HFF-Myc (cell line): ENCODE measurements at places on chromosomes 12 and 14.

- DNase-seq: no peak
Measured at GRCh38 chr14:100862277-100862676, 36.4 kb downstream of the MEG3 start.

DNA sequence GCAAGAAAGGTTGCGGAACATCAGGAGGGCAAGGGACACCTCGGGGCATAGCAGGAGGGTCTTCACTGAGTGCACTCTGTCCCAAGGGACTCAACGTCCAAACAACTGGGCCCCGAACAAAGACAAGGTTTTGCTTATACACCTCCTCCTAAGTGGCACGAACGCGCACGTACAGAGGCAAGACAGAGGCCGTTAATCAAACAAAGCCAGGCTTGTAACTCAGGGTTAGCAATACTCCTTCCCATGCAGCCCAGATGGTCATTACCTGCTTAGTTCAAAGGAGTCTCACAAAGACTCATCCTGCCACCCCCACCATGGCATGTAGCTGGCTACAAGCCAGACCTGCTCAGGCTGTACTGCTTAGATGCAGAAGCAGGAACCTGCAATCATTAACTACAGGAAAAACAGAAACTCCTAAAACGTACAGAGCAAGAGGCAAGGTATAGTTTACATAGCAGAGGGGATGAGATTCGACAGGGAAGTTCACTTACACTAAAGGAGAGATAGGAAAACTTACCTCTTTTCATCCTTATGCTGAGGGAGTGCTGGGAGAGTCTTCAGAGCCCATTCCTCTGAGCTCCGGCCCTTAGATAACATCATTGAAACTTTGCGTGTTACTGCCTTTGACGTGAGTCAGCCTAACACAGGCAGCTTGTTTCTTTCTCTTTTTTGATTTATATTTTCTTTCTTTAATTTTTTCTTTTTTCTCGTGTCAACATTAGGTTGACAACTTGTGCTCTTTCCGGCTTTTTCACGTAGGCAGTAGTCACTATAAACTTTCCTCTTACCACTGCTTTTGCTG is 1319.1 kb downstream of the TMEM121 start:
- DNase-seq: no peak

DNA sequence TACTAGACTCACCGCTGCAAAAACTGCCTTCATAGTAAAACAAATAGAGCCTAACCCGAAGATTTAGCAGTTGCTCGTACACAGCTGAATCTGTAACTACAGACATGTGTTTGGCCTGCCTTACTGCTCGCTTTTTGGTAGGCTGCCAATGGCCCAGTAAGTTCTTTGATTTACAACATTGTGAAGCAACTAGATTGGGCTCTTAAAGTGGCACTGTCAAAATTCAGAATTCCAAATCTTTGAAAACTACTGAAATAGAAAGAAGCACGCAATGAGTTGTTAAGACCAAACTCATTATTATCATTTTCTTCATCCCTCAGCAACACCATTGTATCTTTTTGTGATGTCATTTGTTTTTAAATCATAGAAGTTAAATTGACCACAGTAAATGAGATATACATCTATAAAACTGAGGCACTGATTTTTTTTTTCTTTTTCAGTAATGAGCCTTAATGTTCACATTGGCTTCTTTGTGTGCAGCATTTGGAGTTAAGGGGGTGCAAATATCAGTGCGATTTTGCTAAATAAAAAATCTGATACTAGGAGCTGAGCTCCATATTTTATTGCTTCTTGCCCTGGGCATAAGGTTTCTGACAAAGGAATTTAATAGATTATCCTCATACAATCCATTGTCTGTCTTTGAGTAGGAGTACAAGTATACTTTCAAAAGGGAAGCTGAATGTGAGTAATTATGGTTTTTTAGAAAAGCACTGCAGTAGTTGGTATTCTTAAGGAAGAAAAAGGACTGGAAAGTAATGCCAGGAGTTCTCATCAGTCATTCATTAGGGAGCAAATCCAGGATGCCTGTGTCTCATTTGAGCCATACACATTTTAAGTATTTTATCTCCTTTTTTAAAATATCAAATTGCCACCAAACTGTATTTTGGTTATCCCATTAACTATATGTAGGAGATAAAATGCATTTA is 138.5 kb downstream of the KICS2 start:
- peak; percentile 88 for DNase-seq

DNA sequence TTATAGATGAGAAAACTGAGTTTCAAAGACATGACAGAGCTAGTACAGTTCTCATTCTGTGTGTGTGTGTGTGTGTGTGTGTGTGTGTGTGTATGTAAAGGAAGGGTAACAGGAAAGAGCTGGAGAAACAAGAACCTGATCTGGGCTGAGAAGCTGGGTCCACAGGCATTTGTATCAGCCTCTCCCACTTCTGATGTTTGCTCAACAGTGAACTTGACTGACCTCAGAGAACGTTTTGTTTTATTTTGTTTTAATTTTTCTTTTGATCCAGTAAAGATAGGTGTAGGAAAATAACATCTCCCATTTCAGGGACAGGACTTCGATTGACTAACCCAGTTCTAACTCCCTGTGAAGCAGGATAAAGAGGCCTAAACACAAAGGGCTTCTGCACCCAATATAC is 85.4 kb downstream of the STXBP6 start:
- DNase-seq: no peak

GRCh38 chr12:116037941-116038837 is 239.3 kb downstream of the MED13L start:
- peak; percentile 24 for DNase-seq

GRCh38 chr12:65278576-65279368 is at the start of gene MSRB3:
Gene MSRB3, plus strand, starts transcription at chr12:65278683. Its CDS starts 29,897 bp downstream, at chr12:65308580.
- peak; percentile 9 for DNase-seq

- no peak for DNase-seq
Measured at GRCh38 chr12:86774841-86775388, 518.7 kb upstream of the MGAT4C start.

DNA sequence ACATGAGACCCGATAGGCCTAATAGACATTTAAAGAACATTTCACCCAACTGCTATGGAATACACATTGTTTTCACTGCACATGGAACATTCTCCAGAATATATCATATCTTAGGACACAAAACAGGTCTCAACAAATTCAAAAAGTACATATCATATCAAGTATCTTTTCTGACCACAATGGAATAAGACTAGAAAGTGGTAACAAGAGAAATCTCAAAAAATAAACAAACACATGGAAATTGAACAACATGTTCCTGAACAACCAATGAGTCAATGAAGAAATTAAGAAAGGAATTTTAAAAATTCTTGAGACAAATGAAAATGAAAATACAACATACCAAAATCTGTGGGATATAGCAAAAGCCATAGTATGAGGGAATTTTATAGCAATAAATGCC is 208.1 kb downstream of the PTPRO start:
- DNase-seq: no peak

- no peak for DNase-seq
Measured at GRCh38 chr12:20599757-20600156, 95.4 kb upstream of the SLCO1C1 start.

GRCh38 chr14:31529053-31529452 is 32.2 kb upstream of the NUBPL start:
- no peak for DNase-seq

DNA sequence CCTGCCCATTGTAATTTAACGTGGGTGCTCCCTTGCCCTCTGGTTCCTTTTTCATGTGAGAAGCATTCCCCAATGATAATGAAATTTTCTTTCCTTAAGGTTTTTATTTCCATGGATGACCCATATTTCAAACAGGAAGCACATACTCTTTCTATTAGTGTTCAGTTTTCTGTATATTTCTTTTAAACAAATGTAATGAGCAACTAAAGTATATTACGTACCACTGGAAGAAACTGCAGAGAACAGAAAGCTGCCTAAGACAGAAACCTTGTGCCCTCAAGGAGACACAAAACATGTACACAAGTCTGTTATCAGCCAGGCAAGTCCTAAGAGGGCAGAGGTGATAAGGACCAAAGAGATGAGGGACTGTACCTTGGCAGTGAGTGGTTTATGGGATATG is 414.9 kb downstream of the ETNK1 start:
- no peak for DNase-seq

GRCh38 chr12:82660541-82661325 is 26.0 kb upstream of the TMTC2 start:
- DNase-seq: no peak

GRCh38 chr12:50986966-50987737 is 34.8 kb downstream of the HIGD1C start:
- peak; percentile 73 for DNase-seq

- no peak for DNase-seq
Measured at GRCh38 chr14:76352639-76353281, 23.2 kb upstream of the ESRRB start.

DNA sequence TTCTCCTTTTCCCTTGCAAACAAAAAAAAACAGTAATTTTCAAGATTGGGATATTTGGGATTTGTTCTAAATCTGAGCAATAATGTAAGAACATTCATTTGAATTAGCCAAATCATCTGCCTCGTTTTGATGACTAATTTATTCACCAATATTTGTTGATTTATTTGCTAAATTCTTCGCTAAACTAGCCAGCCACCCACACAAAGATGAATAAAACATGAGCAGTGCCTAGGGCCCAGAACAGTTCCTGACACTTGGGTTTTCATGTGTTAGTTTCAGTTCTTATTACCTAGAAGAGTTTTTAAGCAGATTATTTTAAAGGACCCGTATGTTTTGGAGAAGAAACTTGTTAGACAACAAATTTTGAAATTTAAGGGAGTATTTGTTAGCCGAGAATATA is 1.4 kb downstream of the ETNK1 start:
- DNase-seq: no peak

DNA sequence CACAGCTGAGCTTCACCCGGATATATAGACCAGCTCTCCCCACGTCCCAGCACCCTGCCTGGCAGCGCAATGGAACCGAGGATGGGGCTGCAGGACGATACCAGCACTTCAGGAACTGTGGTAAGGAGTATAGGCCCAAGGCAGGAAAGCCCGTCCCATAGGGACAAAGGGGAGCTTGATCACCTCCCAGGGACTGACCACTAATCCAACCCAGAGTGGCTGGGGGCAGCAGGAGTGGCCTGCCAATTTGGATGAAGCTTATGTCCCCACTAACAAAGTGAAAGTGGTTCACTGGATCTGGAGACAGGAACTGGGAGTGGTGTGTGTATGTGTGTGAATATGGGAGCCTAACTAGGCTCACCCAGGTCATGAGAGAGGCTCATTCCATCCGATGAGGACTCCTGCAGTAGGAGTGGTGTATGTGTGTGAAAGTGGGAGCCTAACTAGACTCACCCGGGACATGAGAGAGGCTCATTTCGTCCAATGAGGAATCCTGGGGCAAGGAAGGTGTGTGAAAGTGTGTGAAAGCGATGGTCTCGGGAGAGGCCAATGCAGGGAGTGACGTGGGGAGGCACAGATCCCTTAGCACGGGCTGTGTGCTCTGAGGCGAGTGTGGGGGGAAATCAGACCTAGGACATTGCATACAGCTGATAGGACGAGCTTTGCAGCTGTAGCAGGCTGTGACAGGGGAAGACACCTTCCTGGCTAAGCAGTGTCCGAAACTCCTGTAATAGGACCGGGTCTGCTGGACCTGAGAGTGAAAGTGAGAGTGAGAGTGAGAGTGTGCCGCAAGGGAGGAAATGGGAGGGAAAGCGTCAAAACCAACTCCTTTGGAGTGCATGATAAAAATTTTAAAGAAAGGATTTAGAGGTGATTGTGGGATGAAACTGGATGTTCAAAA is 25.7 kb downstream of the KLRK1 start:
- no peak for DNase-seq

GRCh38 chr12:29698756-29699155 is 85.0 kb downstream of the TMTC1 start:
- no peak for DNase-seq

GRCh38 chr12:92466391-92467305 is 236.1 kb upstream of the PLEKHG7 start:
- DNase-seq: no peak

DNA sequence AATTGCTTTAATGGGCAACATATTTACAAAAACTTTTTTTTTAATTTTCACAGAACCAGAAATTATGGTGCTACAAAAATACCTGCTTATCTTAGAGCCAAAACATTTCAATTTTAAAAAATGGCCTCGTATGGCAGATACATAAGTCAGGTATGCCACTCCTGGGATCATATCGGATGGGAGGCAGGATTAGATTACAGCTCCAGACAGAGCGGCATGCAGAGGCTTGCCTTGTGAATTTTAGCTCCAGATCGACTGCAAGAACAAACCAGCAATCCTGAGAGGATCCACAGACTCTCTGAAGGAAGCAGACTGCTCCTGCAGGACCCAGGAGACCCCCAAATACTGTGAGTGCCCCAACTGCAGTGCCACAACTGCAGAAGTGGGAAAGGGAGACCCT is 169.3 kb upstream of the AMIGO2 start:
- DNase-seq: no peak
